ENCODE measurements at places on chromosomes 2 and 18.

DNA sequence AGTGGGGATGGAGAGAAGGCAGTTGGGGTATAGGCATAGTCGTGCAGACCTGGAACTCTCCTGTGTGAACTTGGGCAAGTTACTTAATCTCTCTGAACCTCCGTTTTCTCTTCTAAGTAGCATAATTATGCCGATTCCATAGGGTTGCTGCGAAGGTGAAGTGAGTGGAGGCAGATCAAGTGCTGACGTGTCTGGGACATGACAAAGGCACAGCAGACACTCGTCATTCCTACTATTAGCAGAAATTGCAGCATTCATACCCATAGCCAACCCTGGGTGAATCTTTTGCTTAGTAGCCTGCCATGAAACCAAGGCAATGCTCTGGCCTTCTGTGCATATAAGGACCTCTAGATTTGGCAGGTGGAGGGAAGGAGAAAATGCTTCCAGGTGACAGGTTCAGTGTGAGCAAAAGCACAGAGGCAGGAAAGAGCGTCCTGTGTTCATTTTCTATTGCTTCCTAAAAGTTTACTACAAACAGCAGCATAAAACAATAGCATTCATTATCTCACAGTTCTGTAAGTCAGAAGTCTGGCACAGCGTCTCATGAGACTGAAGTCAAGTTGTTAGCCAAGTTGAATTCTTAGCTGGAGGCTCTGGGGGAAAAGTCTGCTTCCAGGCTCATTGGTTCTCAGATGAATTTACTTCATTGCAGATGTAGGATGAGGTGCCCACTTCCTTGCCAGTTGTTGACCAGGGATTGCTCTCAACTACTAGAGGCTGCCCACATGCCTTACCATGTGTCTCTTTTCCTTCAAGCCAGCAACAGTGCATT, 77.8 kb downstream of the CTIF start:
- DNase-seq, result no peak

GRCh38 chr2:118855451-118856279, 8.2 kb upstream of the EN1 start:
- peak; percentile 77 for DNase-seq

DNA sequence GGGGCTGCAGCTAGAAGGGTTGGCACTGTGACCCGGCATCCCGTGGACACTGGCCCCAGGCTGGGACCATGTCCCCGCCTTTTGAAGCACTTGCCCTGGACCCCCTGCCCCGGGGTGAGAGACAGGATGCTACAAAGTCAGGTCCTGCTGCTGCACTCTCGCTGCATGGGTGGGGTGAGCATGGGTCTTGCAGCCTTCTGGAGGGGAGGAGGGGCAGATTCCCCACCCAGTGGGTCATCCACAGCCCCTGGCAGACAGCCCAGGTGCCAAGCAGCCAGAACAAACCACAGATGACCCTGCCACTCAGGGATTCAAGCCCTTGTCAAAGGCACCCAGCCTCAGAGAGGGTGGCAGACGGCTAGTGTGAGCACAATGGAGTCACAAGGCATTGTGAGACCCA, 5.7 kb upstream of the NMUR1 start:
- DNase-seq, result no peak

- DNase-seq, result peak; percentile 73
Observed at GRCh38 chr2:119240311-119241204, 16.9 kb downstream of the STEAP3 start.

- no peak for DNase-seq
Observed at GRCh38 chr18:79637181-79637920, 42.3 kb upstream of the CTDP1 start.

Data from kidney tubule cell (primary cell).